ENCODE measurements at places on chromosomes 13 and 19. TPM values are rescaled to one million over a fixed set of nuclear protein-coding genes. Genes with fewer than 3 reads are reported as not detected.

- no peak for DNase-seq
- H3K36me3 ChIP-seq: no peaks in the 10 kb centered on the region
- no peaks in the 10 kb centered on the region for H3K27me3 ChIP-seq
- no peaks in the 10 kb centered on the region for H3K4me1 ChIP-seq
Measured at GRCh38 chr13:34372581-34372980, 554.6 kb downstream of the RFC3 start.

- DNase-seq: no peak
- H3K4me1 ChIP-seq: peaks cover 37% of the 10 kb centered on the region
- no peaks in the 10 kb centered on the region for H3K27me3 ChIP-seq
Measured at GRCh38 chr19:14375582-14376291, 5.5 kb upstream of the ADGRE5 start.

DNA sequence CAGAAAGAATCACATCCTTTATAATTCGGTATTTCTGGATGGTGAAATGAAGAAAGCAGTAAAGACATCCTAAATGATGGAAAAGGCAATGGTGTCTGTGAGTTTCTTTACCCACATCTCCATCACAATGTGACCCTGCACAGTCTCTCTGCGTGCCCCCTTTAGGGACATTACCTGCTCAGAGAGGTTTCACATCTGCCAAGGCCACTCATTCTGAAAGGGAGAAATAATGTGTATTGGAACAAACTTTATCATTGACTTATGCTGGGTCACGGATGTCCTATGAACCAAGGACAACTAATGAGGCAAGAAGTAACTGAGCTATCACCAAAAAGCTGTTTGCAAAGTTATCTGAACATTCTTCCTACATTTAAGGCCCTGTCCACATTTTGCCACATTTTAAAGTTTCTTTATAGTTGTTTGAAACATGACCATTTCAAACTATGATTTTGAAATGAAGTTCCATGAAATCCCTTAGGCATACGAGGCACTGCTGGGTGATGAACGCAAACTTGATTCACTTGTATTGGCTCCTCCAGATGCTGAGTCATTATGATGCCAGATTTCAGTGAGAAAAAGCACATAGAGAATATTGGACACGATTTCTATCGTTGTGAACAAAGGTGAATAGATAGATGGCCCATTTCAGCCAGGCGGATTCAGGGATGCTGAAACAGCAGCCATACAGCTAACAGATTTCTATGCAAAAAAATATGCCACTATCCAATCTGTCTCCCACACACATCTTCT is 63.5 kb upstream of the HMGB1 start:
- H3K4me1 ChIP-seq: peaks cover 5% of the 10 kb centered on the region
- no peak overlapping the region for H3K27ac ChIP-seq
- H3K27me3 ChIP-seq: no peaks in the 10 kb centered on the region
- peak; percentile 30 for DNase-seq

SHISA7 gene
- not detected for total RNA-seq

TNFSF13B gene
- 12.1 TPM for total RNA-seq
